ENCODE measurements at places on chromosomes 13 and 19.

GRCh38 chr13:59442944-59443486, 720.7 kb downstream of the DIAPH3 start:
- DNase-seq: no peak

- no peak for DNase-seq
These were observed 150.5 kb downstream of the UGGT2 start for GRCh38 chr13:95902741-95903140.

GRCh38 chr19:46115396-46116106, 8.9 kb downstream of the IGFL3 start:
- DNase-seq: no peak

- DNase-seq: no peak
These were observed 13.5 kb downstream of the FPR3 start for GRCh38 chr19:51808333-51808986.

- DNase-seq: no peak
These were observed 191.8 kb downstream of the PCCA start for GRCh38 chr13:100280681-100281080.

All from transverse colon (tissue), 4 donors.